ENCODE measurements at places on chromosomes 4 and X.

GRCh38 chrX:96474029-96474740, 210.5 kb upstream of the DIAPH2 start:
- DNase-seq, result no peak

DNA sequence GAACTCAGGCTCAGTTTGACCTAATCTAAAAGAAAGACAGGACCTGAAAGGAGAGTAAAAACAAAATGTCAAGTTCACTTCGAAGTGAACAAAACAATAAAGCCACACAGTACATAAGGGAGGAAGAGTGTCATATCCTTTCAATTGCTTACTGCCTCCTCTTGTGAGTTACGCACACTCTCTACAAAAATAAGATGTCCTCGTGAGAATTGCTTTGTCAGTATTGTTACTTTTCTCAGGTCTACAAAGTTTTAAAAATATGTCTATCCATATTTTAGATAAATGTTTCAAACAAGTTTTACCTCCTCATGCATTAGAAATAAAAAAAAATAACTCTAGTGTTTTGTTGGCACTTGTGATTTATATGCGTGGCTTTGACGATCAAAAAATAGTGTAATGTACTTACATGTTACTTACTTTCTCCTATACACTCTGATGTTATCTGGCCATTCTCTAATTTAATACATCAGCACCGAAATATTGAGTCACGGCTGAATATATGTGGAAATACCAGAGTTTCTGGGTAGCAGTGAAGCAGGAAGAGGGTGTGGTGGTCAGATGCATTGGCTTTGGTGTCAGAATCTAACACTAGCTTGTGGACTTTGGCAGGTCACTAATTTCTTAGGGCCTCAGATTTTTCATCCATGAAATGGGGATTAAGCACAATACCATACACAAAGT, 8.1 kb upstream of the MRPL1 start:
- no peak for DNase-seq

DNA sequence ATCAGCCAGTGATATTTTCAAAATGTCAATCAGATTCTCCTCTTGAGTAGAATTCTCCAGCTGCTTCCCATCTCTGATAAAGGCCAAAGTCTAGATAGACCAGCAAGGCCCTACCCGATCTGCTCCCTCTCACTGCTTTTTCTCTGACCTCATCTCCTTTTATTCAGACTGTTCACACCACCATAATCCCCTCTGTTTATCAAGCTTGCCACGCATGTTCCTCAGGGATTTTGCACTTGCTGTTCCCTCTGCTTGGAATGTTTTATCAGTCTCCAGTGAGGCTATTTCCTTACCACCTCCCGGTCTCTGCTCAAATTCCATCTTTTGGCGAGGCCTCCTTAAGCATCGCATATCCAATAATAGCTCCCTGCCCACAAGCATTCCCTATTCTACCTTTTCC, 20.1 kb downstream of the NOCT start:
- no peak for DNase-seq

- no peak for DNase-seq
These were observed 271.5 kb downstream of the NR3C2 start for GRCh38 chr4:148170408-148171365.

- no peak for DNase-seq
These were observed 45.0 kb downstream of the PIR start for GRCh38 chrX:15448010-15448639.

GRCh38 chr4:23769406-23769805, 120.4 kb downstream of the PPARGC1A start:
- DNase-seq, result no peak

GRCh38 chrX:19065535-19065934, 56.7 kb downstream of the ADGRG2 start:
- DNase-seq, result no peak

- DNase-seq, result no peak
These were observed 270.1 kb downstream of the PTTG2 start for GRCh38 chr4:38230121-38230801.

DNA sequence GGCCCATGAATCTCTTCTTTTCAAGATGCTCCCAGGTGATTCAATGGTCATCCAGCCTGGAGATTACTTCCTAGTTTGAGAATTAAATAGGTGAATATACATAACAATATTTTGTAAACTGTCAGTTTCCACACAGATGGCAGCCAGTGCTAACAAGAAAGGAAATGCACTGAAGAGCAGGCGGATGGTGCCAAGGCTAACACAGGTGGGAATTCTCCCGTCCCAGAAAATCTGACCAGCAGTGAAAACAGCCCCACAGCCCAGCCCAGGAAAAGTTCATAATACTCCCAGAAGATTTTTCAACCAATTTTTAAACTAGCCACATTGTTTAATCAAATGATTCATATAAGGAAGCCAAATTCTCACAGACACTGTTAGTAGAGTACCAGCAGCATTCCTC, 387.2 kb upstream of the GATB start:
- DNase-seq, result no peak

DNA sequence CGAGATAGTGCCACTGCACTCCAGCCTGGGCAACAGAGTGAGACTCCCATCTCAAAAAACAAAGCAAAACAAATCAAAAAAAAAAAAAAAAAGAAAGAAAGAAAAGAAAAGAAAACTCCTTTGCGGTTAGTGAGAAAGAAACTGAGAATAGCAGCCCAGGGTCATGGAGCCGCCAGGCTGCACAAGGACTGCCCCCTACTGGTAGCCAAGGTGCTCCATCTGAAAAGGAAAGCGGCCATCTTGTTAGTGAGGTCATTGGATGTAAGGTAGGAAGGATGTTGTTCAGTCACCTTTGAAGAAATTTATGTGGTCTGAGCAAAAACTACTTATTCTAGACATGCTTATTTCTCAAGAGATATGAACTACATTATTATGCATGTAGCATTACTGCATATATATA, 660.6 kb upstream of the TENM3 start:
- DNase-seq, result no peak

- peak; percentile 7 for DNase-seq
These were observed 316.7 kb upstream of the IGFBP7 start for GRCh38 chr4:57426779-57427395.

DNA sequence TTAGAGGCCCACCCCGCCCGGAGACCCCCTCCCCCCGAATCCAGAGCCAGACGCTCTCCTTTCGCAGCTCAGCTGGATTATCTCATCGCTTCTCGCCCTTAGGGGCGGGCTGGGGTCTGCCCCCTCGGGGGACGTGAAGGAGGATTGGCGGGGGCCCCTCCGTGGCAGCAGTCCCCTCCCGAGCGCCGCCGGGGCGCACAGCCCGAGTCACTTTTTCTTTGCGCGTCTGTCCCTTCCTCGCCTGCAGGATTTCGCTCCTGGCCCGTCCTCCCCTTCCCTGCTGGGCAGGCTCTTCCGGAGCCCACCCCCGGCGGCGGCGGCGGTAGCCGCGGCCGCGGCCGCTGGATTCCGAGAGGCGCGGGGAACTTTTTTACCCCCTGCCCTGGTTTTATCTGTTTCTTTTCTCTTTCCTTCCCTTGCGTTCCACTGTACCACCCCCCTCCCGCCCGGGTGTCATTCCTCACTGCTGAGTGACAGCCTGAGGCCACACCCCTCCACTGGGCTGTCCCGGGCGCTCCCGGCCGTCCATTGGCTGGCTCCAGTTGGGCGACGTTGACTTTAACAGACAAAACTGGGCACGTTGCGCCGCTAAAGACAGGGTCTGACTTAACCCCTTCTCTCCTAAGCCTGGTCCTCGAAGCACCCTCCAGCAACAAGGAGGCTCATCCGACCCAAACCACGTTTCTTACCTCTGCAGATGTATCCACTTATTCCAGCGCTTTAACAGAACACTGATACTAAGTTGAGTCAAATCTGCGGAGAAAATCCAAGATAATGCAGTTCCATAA, 492 bp upstream of the NKX3-2 start:
- no peak for DNase-seq

DNA sequence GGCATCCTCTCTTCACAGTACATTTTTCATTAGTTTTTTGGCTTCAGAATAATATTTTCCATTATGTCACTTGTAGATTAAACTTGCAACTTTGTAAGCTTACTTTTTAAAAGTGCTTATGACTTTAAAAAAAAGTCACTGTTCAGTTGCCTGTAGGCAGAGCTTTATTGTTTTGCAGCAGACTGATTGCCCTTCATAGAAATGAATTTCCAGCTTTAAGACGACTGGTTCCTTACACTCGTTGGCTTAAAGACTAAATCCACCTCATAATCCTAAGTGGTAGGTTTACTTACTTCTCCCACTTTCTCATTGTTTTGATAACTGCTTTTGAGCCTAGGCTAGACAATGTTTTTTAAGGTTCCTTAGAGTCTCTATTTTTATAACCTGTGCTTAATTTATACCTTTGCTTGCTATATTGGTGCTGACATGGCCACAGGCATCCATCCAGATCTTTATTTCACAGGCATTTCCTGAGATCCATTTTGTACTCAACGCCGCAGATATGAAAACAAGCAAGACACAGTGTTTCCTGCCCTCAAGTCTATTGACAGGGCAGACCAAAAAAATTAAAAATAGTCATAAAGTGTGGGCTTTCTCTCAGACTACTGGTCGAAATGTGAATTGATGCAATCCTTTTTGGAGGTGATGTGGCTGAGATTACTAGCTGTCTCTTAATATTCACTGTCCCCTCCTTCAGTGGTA, 12.6 kb upstream of the IL13RA2 start:
- DNase-seq, result no peak
